ENCODE measurements at places on chromosomes 3 and 15.
A peak's percentile ranks its signal among the peaks of the same experiment; 100 is the strongest.

- peak; percentile 2 for DNase-seq
Observed at GRCh38 chr3:111803123-111803593, 55.9 kb upstream of the PHLDB2 start.

DNA sequence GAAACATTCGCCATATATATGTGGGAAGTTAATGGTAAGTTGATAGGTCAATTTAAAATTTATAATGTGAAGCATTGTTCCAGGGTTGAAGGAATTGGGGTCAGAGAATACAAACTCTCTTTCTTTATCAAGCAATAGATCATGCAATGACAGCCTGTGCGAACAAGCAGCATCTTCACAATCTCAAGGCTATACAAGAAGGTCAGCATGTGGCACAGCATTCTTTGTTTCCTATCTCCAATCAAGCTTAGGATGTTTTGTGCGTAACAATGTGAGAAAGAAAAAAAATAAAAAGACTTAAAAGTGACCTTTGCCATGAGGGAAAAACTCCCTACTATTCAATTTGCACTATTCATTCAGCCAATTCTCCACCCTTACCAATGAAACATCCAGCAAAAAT is 288.1 kb upstream of the NECTIN3 start:
- no peak for DNase-seq

DNA sequence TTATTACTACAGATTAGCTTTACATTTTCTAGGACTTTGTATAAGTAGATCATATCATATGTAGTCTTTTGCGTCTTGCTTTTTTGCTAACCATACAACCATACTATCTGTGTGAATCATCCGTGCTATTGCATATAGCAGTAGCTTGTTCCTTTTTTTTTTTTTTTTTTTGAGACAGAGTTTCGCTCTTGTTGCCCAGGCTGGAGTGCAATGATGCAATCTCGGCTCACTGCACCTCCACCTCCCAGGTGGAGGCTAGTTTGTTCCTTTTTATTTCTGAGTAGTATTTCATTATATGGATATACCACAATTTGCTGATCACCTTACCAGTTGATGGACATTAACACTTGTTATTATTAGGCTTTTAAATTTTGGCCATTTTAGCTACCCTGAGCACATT is 54.5 kb upstream of the TBL1XR1 start:
- DNase-seq = no peak

- no peak for DNase-seq
Observed at GRCh38 chr15:68526269-68526668, 52.5 kb upstream of the CORO2B start.

DNA sequence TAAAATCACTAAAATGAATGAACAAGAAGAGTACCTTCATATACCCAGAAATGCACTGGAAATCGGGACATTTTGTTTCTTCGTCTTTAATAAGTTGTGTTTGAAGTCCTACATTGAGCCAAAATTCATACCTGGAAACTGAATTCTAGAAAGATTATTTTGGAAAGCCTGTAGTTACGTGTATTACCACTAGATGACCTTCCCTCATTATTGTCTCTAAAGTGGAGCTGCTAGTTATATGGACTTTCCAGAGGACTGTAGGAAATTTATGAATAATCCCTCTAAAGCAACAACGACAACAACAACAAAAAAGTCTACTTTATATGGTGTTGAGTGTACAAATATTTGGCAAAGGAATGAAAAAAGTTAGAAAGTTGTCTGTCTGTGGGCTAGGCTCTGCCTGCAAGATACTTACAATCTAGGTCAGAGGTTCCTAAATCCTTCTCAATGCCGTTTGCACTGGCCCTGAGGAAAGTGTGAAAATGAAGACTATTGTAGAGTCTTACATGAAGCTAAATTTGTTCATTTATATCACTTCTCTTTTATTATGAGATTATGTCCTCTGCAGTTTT is 234.8 kb upstream of the NR2E3 start:
- DNase-seq = peak; percentile 20

DNA sequence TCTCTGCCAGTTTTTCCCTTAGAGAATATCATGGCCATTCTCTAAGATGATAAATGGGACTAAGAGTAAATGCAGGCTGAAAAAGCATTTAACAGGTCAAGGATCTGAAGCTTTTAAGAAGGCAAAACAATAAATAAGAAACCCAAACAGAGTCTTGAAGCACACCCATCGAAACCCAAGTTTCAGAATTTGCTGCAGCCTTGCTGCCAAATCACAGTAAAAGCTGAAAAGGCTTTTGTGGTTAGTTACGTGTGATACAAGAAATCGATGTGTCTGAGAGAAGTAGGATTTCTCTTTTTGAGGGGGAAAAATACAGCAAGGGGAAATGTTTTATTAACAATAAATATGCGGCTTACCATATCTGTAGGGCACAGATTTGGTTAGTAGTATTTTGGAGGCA is 92.0 kb downstream of the IGF1R start:
- no peak for DNase-seq

DNA sequence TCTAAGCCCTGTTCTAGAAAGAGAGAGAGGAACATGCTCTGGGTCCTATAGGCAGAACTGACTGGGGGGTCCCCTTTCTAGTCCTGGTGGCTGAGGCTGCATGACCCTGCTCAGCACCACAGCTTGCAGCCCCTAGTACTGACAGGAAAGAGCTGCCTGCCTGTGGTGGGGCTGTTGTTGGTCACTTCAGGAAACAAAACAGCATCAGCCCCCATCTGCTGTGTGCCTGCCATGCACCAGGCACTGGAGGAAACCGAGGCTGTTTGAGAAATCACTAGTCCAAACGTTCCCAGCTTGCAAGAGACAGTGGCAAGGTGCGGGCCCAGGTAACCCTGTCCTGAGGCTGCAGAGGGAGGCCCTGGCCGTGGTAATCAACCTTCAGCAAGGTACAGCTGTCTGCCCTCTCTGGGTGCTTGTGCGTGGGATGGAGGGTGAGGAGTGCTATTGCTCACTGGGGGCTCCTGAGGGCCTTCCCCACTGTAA is 90.6 kb downstream of the IQSEC1 start:
- DNase-seq = no peak

GRCh38 chr15:52434885-52435284 is 93.8 kb downstream of the MYO5A start:
- no peak for DNase-seq

GRCh38 chr3:152362086-152362485 is 93.4 kb downstream of the MBNL1 start:
- no peak for DNase-seq

DNA sequence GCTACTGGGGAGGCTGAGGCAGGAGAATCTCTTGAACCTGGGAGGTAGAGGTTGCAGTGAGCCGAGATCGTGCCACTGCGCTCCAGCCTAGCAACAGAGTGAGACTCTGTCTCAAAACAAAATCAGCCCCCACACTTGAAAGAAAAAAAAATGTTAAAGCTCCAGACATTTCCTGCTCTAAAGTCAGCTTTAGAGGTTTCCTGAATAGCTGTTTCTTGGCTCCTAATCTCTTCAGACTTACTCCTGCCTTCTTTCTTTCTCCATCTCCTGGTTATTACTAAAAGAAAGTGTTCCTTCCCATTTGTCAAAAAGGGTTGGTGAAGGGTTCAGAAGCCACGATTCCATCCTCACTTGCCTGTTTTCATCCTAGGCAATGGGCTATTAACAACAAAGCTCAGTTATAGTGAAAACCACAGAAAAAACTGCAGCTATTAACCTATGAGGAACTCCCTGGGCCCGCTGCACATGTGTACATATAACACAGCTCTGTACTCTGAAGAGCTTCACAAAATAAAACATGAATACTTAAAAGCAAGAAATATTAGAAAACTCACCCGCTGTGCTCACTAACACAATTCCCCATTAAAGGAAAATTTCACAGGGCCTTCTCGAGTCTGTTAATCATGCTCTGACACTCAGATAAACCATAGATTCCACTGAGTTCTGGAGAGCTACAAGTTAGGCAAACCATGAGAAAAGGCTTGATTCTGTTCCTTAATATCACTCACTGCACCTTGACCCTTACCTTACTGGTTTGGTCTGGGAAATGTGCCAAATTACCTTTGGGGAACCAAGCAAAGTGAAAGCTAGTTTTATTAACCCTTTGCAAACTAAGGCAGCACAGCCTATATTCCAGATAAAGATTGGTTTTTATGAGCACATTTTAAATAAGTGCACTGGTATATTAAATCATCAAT is 89.9 kb upstream of the TSPAN3 start:
- DNase-seq = peak; percentile 60

GRCh38 chr3:159649951-159650350 is 338.7 kb upstream of the IL12A start:
- no peak for DNase-seq

- no peak for DNase-seq
Observed at GRCh38 chr3:127887321-127887720, 27.7 kb upstream of the KBTBD12 start.

DNA sequence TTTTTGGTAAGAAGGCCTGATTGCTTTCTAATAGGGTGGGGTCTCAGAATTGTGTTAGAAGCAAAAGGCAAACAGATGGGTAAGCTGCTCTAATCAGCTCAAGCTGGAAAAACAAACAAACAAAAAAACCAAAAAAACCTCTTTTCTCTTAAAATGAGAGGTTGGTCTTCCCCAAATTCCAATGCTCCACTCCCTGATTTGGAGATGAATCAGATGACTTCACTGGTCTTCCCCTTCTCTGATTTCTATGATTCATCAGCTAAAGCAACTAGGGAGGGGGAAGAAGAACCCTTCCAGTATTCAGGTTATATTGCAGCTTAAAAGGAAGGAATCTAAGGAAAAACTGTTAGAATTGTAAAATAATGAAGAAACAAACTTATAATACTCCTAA is 9.6 kb upstream of the ANXA2 start:
- peak; percentile 29 for DNase-seq

- DNase-seq = no peak
Observed at GRCh38 chr3:46472736-46473135, 8.0 kb upstream of the LTF start.

DNA sequence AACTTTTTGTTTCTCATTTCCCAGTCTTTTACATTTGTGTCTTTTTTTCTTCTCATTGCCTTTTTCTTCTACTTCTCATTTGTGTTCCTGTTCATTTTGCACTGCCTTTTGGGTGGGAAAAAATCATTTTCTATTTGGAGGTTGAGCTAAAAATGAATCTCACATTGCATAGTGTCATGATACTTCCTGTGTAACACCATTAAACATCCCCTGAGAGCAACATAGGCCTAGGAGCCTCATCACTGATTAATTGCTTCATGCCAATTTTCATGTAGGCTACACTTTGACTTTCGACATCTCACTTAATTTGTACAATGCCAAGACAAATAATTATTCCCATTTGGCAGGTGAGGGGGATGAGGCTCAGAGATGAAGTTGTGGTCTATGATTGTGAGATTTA is 279.2 kb downstream of the EDEM1 start:
- DNase-seq = no peak

- DNase-seq = peak; percentile 50
Observed at GRCh38 chr15:57732526-57733331, 26.2 kb downstream of the POLR2M start.

- peak; percentile 79 for DNase-seq
Observed at GRCh38 chr3:45210308-45211041, 15.6 kb downstream of the TMEM158 start.

GRCh38 chr3:183123891-183124290 is 24.6 kb upstream of the MCCC1 start:
- DNase-seq = no peak

DNA sequence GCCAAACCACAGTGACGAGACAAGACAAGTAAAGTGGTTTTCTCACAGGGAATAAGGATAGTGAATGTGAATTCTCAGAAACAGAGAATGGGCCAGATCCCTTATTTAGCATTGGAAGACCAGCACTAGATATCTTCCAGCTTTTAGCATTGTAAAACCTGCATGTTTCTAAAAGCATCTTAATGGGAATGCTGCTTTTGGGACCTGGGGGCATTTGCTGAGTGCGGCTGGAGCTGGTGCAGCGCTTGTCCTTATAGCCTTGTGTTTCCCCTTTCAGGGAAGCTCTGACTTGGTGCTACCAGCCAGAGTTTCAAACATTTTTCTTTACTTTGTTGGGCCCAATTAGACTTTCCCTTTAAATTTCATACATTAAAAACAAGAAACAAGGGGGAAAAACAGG is 52.9 kb downstream of the CLSTN2 start:
- no peak for DNase-seq

- DNase-seq = no peak
Observed at GRCh38 chr3:148269816-148270215, 427.9 kb upstream of the AGTR1 start.

GRCh38 chr15:36497901-36498300 is 81.5 kb upstream of the CDIN1 start:
- DNase-seq = no peak

- DNase-seq = no peak
Observed at GRCh38 chr3:196012941-196013476, 68.9 kb downstream of the TFRC start.

- DNase-seq = no peak
Observed at GRCh38 chr3:175185903-175186302, 326.8 kb downstream of the NAALADL2 start.

DNA sequence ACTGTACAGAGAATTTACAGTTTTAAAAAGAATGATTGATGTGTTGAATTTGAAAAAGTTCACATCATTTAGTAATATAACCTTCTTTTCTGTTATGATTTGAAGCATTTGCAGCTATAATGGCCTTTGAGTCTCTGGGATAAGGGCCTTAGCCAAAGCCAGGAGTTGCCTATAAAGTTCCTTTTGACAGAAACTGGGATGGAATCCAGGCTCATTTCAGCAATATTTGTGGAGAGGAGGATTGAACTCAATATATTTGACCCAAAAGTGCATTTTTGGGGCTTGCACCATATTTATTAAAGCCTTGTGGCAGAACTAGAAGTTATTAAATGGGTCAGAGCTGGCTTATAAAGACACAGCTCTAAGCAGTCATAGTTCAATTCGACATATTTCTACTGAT is 348.7 kb upstream of the EPHA3 start:
- no peak for DNase-seq

DNA sequence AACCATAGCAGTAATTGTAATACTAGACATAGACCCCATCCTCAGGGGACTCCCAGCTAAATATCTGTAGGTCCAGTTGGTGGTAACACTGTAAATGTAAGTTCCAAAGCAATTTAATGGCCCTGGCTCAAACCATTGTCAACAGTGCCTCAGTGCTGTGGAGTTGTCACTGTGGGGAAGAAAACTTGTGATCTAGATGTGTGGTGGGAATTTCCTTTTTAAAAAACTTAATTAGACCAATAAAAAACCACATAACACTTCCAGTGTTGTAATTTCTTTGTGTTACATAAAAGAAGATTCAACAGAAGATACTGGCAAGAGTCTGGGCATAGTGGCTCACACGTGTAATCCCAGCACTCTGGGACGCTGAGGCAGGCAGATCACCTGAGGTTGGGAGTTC is 138.6 kb upstream of the UMPS start:
- DNase-seq = no peak

GRCh38 chr3:42117175-42118008 is 26.2 kb downstream of the TRAK1 start:
- no peak for DNase-seq

GRCh38 chr3:44831232-44831631 is 30.5 kb upstream of the TMEM42 start:
- no peak for DNase-seq

DNA sequence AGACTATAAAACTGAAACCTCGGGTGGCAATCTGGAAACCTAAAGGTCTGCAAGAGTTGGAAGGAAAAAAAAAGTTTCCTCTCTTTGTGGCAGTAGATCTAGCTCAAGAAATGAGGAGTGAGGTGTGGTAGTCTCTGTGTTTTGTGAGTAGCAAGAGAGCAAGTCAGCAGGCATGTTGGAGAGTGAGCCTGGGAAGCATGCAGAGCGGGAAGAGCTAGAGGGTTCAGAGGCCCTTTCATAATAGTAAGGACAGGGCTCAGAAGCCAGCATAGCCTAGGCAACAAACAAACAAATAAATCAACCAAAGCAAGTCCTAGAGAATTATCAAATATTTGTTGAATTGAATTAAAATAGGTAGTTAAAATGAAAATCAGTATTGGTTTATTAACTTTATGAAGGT is 189.7 kb upstream of the CBLB start:
- DNase-seq = no peak

- peak; percentile 74 for DNase-seq
Observed at GRCh38 chr3:21705769-21706168, 45.2 kb downstream of the ZNF385D start.
